ENCODE measurements at places on chromosomes 16 and 17. TPM values are rescaled to one million over a fixed set of nuclear protein-coding genes. Genes with fewer than 3 reads are reported as not detected.

Gene EMP2
- polyA plus RNA-seq: 68.6 TPM

Gene TOM1L1
- polyA plus RNA-seq: 22.9 TPM

Gene KCNJ2
- polyA plus RNA-seq: 3.1 TPM

Gene FAM83G
- polyA plus RNA-seq: 37.1 TPM

Gene HSD11B2
- 10.7 TPM for polyA plus RNA-seq

Gene PYCARD
- 79.2 TPM for polyA plus RNA-seq

Gene SLC5A10
- polyA plus RNA-seq: 0.36 TPM

Gene ORAI3
- polyA plus RNA-seq: 11.6 TPM

Gene CPNE7
- 4.5 TPM for polyA plus RNA-seq

Gene FOXJ1
- polyA plus RNA-seq: 0.56 TPM

Gene CFAP97D1
- polyA plus RNA-seq: 0.01 TPM

Gene CALB2
- 2.2 TPM for polyA plus RNA-seq

Gene ASPHD1
- polyA plus RNA-seq: 0.39 TPM

Gene PIRT
- polyA plus RNA-seq: 0.01 TPM

Gene GPRC5B
- polyA plus RNA-seq: 3.6 TPM

Gene IKZF3
- polyA plus RNA-seq: 0.52 TPM

Gene BICDL2
- 144 TPM for polyA plus RNA-seq

Gene FAM171A2
- polyA plus RNA-seq: 2.2 TPM

Gene CA7
- polyA plus RNA-seq: not detected

Gene LAT
- 7.4 TPM for polyA plus RNA-seq

Gene MT4
- 7.4 TPM for polyA plus RNA-seq

Gene CORO6
- polyA plus RNA-seq: 12.6 TPM

Gene CIBAR2
- polyA plus RNA-seq: not detected

Gene YBX2
- polyA plus RNA-seq: 13.0 TPM

Gene HID1
- polyA plus RNA-seq: 6.6 TPM

Gene TP53TG3B
- polyA plus RNA-seq: 0.16 TPM

Gene KRTAP3-1
- not detected for polyA plus RNA-seq

Gene CACNG4
- polyA plus RNA-seq: 0.18 TPM

Gene KCTD13
- polyA plus RNA-seq: 10.1 TPM

Gene GPR142
- polyA plus RNA-seq: not detected

Gene PTGES3L
- 0.94 TPM for polyA plus RNA-seq

Gene NFE2L1
- 45.7 TPM for polyA plus RNA-seq

Gene TBX4
- 0.01 TPM for polyA plus RNA-seq

Gene INCA1
- 1.2 TPM for polyA plus RNA-seq

Gene DLX3
- polyA plus RNA-seq: 2.9 TPM

Gene NOD2
- 6.2 TPM for polyA plus RNA-seq

Gene ZMYND15
- polyA plus RNA-seq: 0.82 TPM

Gene CES5A
- polyA plus RNA-seq: 0.04 TPM

Gene OR4D2
- polyA plus RNA-seq: not detected

Gene KRTAP9-8
- not detected for polyA plus RNA-seq

Gene OTOA
- not detected for polyA plus RNA-seq

Gene ETV4
- polyA plus RNA-seq: 7.4 TPM

Gene HASPIN
- 0.41 TPM for polyA plus RNA-seq

Gene AP1G1
- polyA plus RNA-seq: 16.9 TPM

Gene TBX6
- polyA plus RNA-seq: 15.8 TPM

Gene MFSD6L
- 0.24 TPM for polyA plus RNA-seq

Gene TNRC6C
- polyA plus RNA-seq: 1.2 TPM

Data from esophagus (tissue), 2 donors.